ENCODE measurements at places on chromosomes 2 and 18.

DNA sequence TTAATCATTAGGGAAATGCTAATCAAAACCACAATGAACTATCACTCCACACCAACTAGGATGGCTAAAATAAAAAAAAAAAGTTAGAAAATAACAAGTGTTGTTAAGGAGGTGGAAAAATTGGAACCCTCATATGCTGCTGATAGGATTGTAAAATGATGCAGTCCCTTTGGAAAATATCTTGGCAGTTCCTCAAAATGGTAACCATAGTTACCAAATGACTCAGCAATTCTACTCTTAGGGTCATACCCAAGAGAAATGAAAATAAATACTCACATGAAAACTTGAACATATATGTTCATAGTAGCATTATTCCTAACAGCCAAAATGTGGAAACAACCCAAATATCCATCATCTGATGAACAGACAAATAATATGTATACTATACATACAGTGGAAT lies 15.7 kb upstream of the ACVR2A start:
- no peak for DNase-seq

DNA sequence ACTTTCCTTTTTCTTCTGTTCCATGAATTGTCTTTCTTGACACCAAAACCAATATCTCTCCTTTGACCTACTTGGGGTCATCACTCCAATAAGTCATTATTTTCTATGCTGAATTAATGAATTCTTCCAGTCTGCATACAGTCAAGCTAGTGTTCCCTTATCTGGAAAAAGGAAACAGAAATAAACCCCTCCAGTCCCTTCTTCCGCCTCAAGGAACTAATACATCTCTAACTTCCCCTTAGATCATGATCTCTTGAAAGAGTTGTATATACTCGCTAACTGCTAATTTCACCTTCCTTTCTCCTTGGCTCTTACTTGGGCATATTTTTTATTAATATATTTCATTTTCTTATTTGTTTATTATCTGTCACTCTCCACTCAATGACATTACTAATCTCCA lies 7.3 kb upstream of the ARHGAP15 start:
- DNase-seq: no peak

DNA sequence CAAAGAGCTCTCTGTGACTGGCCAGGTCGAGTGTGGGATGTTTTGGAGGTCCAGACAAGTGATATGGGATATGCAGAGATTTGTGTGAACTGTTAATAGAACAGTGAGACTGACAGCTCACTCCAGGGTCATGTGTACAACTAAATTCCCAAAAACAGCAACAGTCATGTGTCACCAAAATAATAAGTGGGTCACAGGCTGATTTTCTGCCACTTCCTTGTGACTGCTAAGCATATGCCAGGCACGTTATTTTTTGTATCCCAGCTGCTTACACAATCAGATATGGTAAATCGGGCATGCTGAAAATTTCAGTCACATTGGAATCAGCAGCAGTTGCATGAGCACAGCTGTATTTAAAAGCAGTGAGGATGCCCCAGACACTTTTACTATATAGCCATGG lies 198.7 kb downstream of the PTGR3 start:
- no peak for DNase-seq

- DNase-seq: no peak
Measured at GRCh38 chr2:177239932-177240630, 24.4 kb downstream of the NFE2L2 start.
